Esophagus muscularis mucosa (tissue), 4 donors: ENCODE measurements at places on chromosomes 6 and 20.
A peak's percentile ranks its signal among the peaks of the same experiment; 100 is the strongest.

DNA sequence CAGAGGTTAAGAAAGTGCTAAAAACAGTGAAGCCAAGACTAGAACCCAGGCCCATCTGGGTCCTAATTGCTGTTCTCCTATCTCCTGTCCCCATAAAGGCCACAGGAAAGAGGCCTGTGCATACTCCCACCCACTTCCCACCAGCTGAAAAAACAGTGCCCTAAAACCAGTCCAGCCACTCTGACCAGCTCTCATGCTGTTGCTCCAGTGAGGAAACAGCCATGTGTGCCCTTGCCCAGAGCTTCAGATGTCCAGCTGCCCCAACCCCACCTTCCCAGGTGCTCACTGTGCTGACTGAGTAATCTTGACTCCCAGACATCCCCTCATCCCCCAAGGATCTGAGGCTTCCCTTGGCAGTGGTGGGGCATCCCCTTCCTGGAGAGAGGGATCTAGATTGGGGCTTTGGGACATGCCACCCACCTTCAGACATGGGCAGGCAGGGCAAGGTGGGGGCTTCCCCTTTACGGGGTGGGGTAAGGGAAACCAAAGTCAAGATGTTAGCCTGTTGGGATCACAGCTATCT lies 28.7 kb downstream of the KCNK5 start:
- DNase-seq = no peak

DNA sequence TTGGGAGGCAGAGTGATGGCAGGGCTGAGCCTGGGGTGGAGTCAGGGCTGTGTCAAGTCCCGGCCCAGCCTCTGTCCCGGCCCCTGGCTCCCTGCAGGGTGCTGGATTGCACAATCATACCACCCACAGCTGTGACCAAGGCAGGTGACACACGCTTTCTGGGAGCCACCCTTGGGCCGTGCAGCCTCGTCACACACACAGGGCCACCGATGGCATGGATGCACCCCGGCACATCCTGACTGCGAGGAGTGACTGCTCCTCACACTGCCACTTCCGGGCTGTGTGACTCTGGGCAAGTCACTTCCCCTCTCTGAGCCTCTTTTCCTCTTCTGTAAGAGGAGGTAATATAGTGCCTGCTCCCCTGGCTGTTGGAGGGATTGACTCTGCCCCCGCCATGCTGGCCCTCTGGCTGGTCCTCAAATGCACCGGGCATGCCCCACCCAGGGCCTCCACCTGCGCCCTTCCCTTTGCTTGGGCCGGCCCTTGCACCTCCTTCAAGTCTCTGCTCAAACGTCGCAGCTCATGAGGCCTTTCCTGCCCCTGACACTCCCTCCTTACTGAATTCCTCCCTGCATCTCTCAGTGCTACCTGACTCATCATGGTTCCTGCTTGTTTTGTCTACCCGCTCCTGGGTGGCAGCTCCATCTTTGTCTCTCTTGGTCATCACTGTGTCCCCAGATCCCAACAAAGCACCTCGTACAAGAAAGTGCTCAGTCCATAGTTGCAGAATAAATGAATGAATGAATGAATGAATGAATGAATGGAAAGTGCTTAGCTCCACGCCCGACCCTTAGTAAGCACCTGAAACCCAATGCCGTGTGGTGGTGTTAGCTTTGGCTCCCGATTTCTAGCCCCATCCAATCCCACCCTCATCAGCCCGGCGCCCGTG lies 93.5 kb downstream of the CEBPB start:
- no peak for DNase-seq

DNA sequence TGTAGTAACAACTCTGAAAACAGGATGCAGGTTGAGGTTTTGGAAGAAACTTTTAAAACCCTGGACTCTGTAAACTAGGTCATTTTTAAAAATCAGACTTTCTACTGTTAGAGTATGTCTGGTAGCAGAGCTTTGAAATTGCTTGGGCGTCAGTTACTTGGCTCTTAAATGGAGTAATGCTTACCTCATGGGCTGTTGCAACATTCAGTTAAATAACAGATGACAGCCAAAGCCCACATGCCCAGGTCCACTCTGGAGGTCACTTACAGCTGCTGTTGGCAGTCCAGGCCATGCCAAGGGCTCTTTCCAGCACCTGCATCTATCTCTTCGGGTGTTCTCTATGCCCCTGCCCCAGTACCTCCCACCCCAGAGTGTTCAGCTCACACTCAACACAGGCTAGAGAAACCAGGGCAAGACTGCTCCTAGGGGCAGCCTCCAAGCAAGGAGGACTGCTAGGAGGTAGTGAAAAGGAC lies 96.4 kb downstream of the BANF2 start:
- DNase-seq = no peak

DNA sequence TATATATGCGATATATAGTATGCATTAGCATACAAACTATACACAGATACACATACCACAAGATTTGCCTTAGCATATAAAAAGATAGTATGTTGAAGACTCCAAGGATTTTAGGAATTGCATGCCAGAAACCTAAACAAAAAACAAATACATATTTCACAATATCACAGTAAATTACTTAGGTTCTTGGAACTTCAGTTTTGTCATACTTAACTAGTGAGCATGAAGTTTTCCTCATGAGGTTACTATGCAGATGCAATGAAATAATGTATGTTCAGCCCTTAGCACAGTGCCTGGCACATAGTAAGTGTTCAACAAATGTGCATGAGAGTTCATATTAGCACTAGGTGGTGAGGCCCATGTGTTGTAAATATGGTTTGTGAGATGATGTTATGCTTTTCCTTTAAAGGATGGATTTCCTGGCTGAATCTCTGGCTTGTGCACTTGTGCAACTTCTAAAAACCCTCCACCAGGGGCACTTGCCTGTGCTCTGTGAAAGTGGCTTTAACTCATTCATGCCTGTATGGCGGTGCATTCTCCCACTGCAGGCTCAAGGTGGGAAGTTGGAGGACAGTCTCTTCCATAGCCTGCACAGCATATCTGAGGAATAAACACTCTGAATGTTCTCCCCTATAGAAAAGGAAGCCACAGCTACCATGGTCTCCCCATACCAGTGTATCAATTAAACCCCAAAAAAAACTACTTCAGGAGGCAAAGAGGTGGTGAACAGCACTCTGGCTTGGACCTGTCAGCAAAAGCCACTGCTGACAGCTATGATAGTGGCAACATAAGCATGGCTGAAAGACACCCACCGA lies 624.1 kb upstream of the CDH4 start:
- peak; percentile 84 for DNase-seq

- DNase-seq = peak; percentile 79
Measured at GRCh38 chr6:157767775-157768156, 55.3 kb upstream of the SNX9 start.

DNA sequence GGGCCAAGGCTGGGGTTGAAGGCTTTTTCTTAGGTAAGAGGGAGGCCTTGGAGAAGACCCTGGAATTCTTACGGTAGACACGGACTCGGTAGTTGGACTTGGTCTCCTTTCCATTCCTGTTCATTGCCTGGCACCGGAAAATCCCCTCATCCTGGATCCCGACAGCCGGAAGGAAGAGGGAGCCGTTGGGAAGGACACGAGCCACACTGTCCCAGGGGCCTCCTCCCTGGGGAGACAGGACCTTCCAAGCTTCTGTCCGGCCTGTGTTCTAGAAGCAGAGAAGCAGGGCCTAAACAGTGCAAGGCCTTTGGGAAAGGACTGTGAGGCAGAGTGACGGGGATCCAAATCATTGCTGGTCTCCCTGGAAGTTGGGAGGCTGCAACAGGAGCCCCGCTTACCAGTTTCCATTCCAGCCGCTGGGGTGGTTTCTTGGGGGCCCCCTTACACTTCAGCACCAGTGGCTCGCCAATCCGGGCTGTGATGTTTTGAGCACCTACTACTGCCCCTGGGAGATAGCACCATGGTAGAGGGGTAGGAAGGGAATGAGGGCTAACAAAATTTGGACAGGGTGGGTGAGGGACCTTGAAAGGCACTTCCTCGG lies 470 bp downstream of the AGER start:
- DNase-seq = no peak

- no peak for DNase-seq
Measured at GRCh38 chr6:135060076-135060475, 5.5 kb upstream of the HBS1L start.

- DNase-seq = no peak
Measured at GRCh38 chr20:13813910-13814309, 29.1 kb downstream of the NDUFAF5 start.

DNA sequence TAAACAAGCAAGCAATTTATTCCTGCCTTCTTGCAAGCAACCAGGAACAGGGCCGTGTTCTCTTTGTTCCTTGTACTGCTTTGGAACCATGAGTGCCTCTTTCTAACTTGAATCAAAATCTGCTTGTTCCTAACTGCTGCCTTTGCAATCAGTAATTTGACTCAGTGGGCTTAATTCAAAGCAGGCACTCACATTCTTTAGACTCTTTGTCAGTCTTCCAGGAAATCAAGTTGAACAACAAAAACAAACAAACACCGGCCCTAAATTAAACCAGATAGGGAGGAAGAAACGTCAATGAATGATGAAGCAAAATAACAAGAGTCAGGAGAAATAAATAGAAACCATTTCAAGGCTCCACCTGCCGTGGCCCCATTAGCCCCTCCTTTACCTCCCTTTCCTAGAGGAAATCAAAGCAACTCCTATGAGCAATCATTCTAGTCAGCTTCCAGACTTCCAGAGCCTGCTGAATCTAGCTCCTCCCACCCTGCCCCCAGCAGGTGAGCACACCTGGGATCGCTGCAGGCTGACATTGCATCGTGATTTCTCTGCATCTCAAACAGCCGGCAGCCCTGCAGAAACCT lies 582.2 kb upstream of the FLRT3 start:
- DNase-seq = no peak

GRCh38 chr6:71404145-71404966 lies 115.7 kb downstream of the OGFRL1 start:
- DNase-seq = no peak

DNA sequence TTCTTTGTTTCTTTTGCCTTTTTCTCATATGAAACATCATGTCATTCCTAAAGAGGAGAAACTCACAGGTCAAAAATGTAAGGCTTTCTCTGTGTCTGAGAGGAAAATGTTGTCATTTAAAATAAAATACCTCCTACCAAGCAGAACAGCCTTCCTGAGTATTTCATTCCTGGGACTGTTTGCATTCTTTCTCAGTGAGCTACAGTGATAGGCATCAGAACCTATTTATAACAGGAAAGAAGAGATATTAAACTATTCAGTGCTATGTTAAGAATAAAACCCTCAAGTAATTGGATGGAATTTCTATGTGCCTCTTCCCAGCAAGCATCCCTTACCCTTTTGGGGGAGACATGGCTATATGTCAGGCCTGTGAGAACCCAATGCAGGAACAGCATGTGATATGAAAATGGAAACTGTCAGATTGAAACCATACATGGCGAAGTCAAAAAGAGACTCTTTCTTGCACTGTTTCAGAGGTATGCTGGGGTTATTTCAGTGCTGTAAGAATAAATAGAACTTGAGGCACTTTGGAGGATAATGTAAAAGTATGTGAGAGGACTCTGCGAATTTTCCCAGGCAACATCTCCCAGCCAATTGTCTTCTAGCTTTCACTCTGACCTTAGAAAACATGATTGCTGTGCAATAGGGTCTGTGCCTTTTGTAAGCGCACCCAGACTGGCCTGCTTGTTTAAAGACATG lies 133.8 kb upstream of the CCN2 start:
- no peak for DNase-seq

DNA sequence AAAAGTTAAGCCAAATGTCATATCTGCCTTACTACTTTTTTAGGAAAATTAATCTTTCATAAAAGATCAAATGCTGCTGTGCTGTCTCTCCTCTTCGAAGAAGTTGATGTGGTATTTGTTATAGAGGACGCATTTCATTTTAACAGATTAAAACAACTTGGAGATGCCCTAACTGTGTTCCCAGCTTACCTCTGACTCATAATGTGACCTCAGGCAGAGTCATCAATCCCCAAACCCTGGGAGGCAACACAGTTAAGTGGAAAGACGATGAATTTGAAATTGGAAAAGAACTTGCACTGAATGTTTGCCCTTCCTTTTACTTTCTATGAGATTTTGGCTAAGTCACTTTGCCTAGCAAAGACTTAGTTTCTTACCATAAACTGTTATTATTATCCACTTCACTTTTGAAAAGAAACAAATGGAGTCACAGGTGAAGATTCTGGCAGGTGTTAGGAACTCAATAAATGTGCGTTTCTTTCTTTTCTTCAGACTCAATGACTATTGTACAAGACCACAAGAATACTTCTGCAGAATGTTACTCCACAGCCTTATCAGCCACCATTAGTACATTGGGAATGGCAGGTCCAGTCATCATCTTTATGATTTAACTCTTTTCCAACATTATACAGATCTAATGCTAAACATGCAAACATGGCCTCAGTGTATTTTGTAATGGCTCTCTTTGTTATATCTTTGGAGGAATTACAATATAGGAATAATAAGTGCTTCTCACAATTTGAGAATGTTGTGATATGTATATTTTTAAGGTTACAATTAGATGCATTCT lies 102.6 kb downstream of the COL21A1 start:
- DNase-seq = no peak
